NCI-H774 (cell line): ENCODE measurements at places on chromosomes 2 and 18.
A peak's percentile ranks its signal among the peaks of the same experiment; 100 is the strongest.

GRCh38 chr18:75809926-75810255 lies 382.4 kb upstream of the SMIM21 start:
- DNase-seq = no peak

DNA sequence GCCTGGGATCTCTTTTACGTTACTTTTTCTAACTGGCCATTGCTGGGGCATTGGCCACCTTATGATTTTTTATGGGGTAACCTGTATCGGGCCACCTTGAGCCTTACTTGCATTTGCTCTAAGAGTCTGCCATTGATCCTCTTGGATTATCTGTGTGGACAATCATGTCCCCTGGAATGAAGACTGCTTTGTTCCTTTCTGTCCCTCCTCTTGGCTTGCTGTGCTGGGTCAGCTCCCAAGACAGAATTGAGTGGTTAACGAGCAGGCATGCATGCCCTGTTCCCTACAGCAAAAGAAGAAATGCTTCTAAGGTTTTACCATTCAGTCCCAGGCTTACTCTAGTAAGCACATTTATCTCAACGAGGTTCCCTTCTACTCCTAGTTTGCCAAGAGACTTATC lies 46.3 kb downstream of the MAL start:
- DNase-seq = no peak

DNA sequence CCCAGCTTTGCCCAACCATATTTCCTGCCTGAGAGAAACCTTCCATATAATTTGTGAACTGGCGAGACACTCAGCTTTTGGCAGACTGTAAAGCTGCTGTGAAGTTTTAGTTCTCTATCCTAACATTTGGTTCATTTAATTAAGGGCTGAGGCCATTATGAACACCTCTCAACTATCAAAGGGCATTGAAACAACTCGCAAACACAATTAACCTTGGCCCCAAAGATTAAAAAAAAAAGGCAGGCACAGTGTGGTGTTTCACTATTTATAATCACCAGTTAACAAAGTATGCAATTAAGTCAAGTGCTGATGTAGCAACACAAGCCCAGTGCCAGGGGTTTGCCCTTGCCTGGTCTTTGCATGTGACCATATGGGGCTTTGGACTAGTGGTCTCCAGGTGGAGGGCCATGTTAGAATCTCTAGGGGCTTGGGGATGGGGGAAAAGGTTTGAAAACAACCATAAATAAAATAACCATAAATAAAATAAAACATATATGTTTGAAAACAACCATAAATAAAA lies 297.6 kb upstream of the SKOR2 start:
- peak; percentile 31 for DNase-seq

- no peak for DNase-seq
These were observed 75.1 kb downstream of the BOLA3 start for GRCh38 chr2:74072565-74072964.

DNA sequence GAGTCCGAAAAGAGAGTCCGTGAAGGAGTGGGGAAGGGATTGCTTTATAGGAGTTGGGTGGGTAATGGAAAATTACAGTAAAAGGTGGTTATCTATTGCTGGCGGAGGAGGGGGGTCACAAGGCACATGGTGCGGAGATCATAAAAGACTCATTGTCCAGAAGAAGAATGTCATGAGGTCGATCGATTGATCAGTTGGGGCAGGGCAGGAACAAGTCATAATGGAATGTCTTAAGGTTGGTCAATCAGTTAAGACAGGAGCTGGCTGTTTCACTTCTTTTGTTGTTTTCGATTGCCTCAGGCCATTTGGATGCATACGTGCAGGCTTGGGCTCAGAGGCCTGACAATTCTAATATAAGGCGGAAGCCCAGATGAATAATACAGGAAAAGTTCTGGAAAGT lies 473.0 kb upstream of the TNP1 start:
- DNase-seq = no peak

DNA sequence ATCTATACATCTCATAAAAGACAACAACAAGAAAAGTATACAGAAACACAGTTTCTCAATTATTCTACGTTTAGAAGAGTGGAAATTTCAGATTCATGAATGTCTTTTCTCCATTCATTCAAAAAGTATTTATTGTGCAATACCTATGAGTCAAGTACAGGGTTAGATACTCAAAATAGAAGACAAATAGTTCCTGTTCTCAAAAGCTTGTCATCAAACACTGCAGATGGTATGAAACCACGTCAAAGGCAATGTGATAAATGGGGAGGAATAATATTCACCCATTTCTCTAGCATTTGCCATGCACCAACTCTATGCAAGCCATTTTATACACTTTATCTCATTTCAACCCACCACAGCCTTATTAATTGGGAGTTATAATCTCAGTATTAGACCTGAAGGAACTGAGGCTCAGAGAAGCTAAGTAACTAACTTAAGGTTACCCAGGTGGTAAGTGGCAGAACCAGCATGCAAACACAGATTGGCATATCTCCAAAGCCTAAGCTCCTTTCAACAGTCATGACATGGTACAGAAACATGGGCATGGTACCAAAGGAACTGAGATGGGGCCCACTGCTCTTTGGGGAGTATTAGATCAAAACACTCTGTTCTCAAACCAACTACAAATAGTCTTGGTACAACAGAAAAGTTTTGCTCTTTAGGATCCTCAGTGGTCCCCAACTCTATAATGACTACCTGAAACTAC lies 67.2 kb upstream of the NPAS2 start:
- DNase-seq = no peak

DNA sequence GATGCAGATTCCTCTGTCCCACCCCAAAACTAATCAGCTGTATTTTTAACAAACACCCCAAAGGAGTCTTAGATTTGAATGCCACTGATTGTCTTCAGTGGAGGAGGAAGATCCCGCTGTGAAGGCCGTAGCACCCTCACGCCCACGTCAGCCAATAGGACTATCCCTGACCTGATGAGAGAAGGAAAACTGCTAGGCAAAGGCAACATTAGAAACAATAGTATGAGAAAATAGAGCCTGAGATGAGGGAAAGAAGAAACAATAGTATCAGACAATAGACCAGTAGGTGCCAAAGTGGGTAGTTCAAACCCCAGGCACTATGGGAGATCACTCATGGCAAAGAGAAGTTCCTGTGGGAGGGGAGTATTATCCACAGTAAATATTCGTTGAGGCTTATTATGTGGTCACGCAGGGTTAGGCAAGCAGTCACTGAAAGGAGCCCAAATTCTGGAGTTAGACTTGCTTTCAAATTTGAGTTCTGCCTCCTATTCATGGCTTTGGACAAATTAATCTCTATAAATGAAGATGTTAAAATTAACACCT lies 2.8 kb downstream of the PCBP1 start:
- DNase-seq = no peak

GRCh38 chr18:59026831-59027410 lies 112.8 kb upstream of the SEC11C start:
- DNase-seq = no peak

DNA sequence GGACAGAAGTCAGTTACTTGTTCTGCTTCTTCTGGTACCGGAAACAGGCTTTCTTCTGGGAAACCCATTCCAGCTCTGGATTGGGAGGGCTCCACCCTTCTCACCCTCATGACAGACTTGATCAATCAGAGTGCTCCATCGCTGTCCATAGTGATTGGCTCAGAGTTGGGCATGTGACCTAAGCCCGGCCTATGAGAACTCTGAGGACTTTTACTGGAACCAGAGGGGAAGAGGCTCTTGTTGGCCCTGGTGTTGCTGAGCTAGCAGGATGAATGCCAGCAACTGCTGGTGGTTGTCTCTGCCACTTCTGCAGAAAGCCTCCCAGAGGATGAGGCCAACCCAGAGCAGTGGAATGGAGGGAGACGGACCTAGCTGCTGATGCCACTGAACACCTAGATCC lies 33.3 kb downstream of the TMEM37 start:
- DNase-seq = no peak

DNA sequence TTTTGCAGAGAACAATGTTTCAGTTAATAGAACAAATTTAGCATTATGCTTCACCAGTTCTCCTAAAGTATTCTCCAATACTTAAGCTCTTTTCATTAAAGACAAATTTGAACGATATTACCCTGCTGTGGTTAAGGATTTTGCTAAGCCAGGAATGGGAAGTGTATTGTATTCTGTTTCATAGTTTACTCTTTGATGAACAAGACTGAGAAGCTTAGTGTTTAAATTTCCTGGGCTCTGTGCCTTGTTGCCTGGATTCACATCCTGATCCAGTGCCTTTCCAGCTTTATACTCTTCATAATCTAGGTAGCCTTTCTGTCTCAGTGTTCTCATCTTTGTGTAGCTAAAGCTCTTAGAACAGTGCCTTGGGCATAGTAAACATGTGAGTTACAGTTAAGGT lies 58.6 kb upstream of the GLS start:
- DNase-seq = no peak

GRCh38 chr18:10930076-10930475 lies 219.3 kb downstream of the PIEZO2 start:
- DNase-seq = no peak

- no peak for DNase-seq
These were observed 388 bp downstream of the DTNA start for GRCh38 chr18:34710458-34710914.

DNA sequence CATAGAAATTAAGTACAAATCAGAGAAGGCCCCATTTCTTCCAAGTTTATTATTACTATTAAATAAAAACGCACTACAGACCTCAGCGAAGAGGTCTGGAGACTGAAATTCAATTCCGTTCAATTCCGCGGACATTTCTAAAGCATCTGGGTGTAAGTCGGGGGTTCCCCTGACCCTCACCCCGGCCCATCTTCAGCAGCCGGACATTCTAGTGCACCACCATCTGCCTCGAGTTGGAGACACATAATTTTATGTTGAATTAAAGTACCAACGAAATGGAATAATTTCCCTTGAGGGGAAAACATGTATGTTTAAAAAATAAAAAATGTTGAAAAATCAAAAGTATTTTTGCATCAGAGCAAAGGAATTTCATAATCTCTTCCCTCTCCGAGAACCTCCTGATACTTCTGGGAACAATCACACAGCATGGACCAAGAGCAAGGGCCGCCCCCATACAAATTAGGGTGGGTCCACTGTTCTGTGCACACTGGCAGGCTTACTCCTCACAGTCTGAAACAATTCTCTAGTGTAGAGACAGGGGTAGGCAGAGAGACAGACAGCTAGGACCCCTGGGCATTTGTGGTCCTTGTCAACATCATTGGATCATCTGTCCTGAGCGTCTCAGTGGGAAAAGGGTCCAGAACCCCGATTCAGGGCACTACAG lies 29.3 kb downstream of the MBP start:
- no peak for DNase-seq

- no peak for DNase-seq
These were observed 250.8 kb downstream of the ANAPC1 start for GRCh38 chr2:111633189-111633588.

GRCh38 chr18:75130591-75131328 lies 78.2 kb downstream of the PTGR3 start:
- DNase-seq = no peak

- no peak for DNase-seq
These were observed 33.5 kb upstream of the PXDN start for GRCh38 chr2:1777781-1778180.

- DNase-seq = no peak
These were observed 103.0 kb downstream of the BCL11A start for GRCh38 chr2:60450488-60450887.

DNA sequence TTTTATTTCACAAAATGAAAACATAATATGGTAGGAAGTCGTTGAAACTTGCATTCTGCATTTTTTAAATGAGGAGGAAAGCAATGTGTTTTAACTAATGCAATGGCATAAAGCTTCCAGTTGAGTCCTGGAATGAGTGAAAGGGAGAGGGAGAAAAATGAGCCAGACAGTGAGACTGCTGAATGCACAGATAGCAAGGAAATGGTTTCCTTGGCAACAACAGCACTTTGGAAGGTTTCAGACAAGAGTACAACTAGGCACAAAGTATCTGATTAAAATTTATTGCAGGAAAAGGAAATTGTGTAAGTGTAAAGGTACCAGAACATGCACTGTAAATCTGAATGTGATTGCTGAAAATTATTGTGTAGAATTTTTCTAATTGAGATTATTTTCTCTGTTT lies 320.1 kb upstream of the KYNU start:
- no peak for DNase-seq

GRCh38 chr2:31140151-31140550 lies 1.9 kb upstream of the GALNT14 start:
- no peak for DNase-seq

GRCh38 chr2:174686430-174686829 lies 77.8 kb downstream of the CHRNA1 start:
- no peak for DNase-seq

- DNase-seq = no peak
These were observed 89.8 kb downstream of the PRKCE start for GRCh38 chr2:45741161-45741850.

- no peak for DNase-seq
These were observed 27.3 kb upstream of the THSD7B start for GRCh38 chr2:136738044-136738443.

DNA sequence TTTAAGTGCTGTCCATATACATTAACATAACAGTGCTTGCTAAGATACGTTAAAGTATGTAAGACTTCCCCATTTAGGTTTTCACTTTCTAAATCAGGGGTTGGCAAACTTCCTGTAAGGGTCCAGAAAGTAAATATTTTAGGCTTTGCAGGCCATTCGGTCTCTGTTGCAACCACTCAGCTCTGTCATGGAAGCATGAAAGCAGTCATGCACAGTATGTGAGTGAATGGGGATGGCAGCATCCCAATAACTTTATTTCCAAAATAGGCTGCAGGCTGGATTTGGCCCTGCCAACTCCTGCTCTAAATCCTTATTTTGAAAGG lies 128.7 kb downstream of the PLA2R1 start:
- DNase-seq = no peak

- DNase-seq = no peak
These were observed 286.7 kb upstream of the LRRTM1 start for GRCh38 chr2:80591233-80591632.

DNA sequence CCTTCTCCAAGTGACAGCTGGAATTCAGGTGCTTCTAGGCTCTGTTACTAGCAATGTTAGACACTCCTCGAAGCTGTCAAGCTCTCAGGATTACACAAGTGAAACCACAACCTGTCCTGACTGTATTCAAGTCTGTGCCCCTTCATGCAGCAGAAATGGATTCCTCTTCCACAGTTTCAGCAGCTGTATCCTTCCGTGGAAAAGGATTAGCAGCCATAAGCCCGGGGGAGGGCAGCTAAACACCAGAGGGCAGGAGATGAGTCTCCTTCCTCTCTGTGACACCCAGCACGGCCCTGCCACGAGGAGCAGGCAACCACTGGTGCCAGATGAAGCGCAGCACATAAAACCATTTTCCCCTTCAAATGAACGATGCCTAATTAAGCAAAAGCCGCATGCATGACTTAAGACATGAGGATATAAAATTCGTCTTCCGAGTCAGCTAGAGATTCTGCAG lies 1.2 kb downstream of the ST3GAL5 start:
- DNase-seq = no peak

- no peak for DNase-seq
These were observed 103.8 kb downstream of the TMEFF2 start for GRCh38 chr2:192090911-192091310.

GRCh38 chr2:210548878-210549384 lies 7.5 kb upstream of the CPS1 start:
- DNase-seq = no peak

DNA sequence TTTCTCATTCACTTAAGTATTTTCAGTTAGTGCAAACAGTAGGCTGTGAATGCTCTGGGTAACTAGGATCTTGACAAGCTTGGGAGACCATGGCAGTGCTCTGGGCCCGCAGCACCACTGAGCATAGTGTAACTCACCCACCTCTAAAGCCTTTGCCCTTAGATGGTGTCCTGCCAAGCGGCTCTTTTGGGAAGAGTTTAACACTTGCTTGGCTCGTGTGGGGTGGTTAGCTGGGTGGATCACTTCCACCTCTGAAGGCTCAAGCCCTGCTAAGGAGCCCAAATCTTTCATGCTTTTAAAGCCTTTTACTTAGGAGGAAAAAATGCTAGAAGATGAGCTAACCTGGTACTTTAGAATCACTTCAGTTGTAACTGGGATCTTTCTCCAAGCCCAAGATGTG lies 33.9 kb downstream of the PTPN18 start:
- DNase-seq = no peak
